ENCODE measurements at places on chromosomes 7 and 10. TPM values are rescaled to one million over a fixed set of nuclear protein-coding genes. Genes with fewer than 3 reads are reported as not detected.

The CWF19L1 gene
- total RNA-seq: 34.0 TPM

The CNTNAP2 gene
- total RNA-seq: not detected

The VPS41 gene
- 80.5 TPM for total RNA-seq

The SFTPD gene
- total RNA-seq: not detected

- no peaks in the 10 kb centered on the region for H3K36me3 ChIP-seq
- peaks cover 9% of the 10 kb centered on the region for H3K27me3 ChIP-seq
- peak overlapping the region; percentile 71 for H3K4me3 ChIP-seq
- H3K4me1 ChIP-seq: peaks cover 10% of the 10 kb centered on the region
- ATAC-seq: no peak
- H3K27ac ChIP-seq: no peak overlapping the region
Measured at GRCh38 chr10:84541289-84541637, 212.9 kb downstream of the CCSER2 start.

DNA sequence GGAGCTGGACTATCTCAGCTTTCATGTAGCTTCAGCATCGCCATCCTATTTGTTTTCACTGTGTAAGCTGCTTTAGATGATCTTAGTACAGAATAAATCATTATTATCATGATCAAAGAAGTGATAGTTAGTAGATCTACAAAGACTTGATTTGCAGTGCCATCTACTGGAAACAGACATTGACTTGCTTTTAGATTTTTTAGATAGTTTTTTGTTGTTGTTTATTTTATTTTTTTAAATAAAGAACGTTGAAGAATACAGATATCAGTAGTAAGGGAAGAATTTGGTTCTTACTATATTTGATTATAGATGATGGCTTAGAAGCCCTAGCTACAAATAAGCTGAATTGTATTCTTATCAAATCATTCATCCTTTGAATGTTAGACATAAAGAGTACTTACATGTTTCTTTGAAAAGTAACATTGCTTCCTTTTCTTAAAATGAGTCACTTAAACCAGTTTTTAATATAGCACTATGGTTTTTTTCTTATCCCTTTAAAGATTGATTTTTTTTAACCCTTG lies 6.3 kb upstream of the SFMBT2 start:
- H3K4me3 ChIP-seq: peak overlapping the region; percentile 68
- peaks cover 3% of the 10 kb centered on the region for H3K27me3 ChIP-seq
- peak overlapping the region; percentile 79 for H3K27ac ChIP-seq

DNA sequence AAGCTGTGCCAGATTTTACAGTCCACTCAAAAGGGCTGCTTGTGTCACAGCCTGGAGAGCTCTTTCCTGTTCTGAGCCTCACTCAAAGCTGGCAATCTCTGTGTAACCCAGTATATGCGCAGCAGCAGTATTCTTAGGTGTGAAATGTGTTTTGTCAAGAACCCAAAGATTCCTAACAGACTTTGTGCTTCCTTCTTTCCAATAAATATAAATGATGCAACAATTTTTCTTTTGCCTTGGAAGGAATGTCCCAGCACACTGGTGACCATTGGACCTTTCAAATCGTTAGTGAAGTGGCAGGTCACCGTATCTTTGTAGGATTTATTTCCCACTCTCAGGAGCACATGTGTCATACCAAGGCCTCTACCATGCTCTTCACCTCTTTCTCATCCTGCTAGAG lies 5.6 kb upstream of the ZC3HAV1 start:
- H3K36me3 ChIP-seq: peaks cover 11% of the 10 kb centered on the region
- H3K27ac ChIP-seq: no peak overlapping the region
- H3K4me1 ChIP-seq: peaks cover 48% of the 10 kb centered on the region
- no peak for ATAC-seq
- H3K27me3 ChIP-seq: no peaks in the 10 kb centered on the region

GRCh38 chr7:52017802-52018679 lies 701.4 kb upstream of the COBL start:
- H3K27ac ChIP-seq: no peak overlapping the region
- no peaks in the 10 kb centered on the region for H3K36me3 ChIP-seq
- ATAC-seq: no peak
- H3K4me1 ChIP-seq: no peaks in the 10 kb centered on the region

DNA sequence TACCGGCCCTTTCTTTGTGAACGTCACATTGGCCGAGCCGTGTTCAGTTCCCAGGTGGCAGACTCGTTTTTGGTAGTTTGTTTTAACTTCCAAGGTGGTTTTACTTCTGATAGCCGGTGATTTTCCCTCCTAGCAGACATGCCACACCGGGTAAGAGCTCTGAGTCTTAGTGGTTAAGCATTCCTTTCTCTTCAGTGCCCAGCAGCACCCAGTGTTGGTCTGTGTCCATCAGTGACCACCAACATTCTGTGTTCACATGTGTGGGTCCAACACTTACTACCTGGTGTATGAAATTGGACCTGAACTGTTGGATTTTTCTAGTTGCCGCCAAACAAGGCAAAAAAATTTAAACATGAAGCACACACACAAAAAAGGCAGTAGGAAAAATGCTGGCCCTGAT lies 9.9 kb upstream of the CSGALNACT2 start:
- H3K27ac ChIP-seq: no peak overlapping the region
- ATAC-seq: no peak
- no peaks in the 10 kb centered on the region for H3K36me3 ChIP-seq
- H3K4me1 ChIP-seq: peaks cover 13% of the 10 kb centered on the region

DNA sequence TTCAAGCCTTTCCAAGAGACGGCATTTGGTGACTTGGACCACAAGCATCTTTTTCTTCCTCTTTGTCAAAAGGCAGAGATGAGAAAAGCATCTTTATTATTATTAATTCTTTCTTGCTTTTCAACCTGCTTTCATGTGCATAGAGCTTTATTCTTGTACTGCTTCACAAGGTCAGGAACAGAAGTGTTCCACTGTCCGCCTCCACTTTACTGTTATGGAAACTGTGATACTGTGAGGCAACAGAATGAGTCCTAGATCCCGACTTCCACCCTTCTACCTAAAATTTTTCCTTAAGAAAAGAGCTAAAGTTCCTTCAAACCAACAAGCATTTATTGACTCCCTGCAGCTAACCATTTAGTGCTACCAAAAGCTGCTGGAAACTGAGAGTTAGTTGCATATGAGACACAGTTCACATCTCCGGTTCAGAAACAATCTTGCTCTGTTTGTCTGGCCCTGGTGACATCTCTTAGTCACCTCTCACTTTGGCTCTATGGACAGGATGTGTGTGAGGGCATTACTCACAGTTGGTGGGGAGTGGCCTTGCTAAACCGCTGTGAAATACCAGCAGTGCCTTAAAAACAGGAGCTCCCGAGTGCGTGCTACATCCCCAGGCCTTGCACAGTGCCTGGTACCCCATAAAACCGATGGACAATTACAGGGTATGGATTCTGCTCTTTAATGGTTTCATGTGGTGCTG lies 77.1 kb upstream of the TRIL start:
- H3K27me3 ChIP-seq: no peaks in the 10 kb centered on the region
- no peak overlapping the region for H3K4me3 ChIP-seq
- no peaks in the 10 kb centered on the region for H3K4me1 ChIP-seq
- ATAC-seq: peak; percentile 78

- no peaks in the 10 kb centered on the region for H3K4me1 ChIP-seq
- ATAC-seq: no peak
- no peak overlapping the region for H3K27ac ChIP-seq
- no peaks in the 10 kb centered on the region for H3K36me3 ChIP-seq
- H3K27me3 ChIP-seq: no peaks in the 10 kb centered on the region
- no peak overlapping the region for H3K4me3 ChIP-seq
Measured at GRCh38 chr10:28938745-28939144, 261.4 kb downstream of the BAMBI start.

GRCh38 chr10:114015708-114016107 lies 28.0 kb upstream of the ADRB1 start:
- H3K27me3 ChIP-seq: peaks cover 8% of the 10 kb centered on the region
- H3K4me3 ChIP-seq: no peak overlapping the region
- no peak for ATAC-seq
- no peaks in the 10 kb centered on the region for H3K4me1 ChIP-seq
- H3K36me3 ChIP-seq: no peaks in the 10 kb centered on the region

DNA sequence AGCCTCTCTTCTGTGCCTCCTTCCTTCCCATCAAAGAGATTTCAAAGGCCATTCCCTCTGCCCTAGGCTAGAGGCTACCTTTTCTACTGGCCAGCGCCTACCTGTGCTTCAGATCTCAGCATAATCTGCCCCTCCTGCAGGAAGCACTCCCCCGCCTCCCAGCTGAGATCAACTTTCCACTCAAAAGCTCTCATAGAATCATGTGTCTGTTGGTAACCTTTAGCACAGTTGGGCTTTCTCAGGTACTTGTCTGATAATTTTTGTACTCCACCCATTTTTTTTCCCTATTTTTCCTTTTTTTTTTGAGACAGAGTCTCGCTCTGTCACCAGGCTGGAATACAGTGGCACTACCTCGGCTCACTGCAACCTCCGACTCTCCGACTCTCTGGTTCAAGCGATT lies 231.0 kb upstream of the PRSS58 start:
- peaks cover 8% of the 10 kb centered on the region for H3K4me1 ChIP-seq
- H3K36me3 ChIP-seq: no peaks in the 10 kb centered on the region
- H3K4me3 ChIP-seq: no peak overlapping the region
- no peaks in the 10 kb centered on the region for H3K27me3 ChIP-seq
- H3K27ac ChIP-seq: peak overlapping the region; percentile 5

GRCh38 chr10:114329634-114330365 lies 74.5 kb downstream of the AFAP1L2 start:
- H3K4me3 ChIP-seq: no peak overlapping the region
- no peaks in the 10 kb centered on the region for H3K27me3 ChIP-seq
- ATAC-seq: no peak
- no peak overlapping the region for H3K27ac ChIP-seq
- H3K4me1 ChIP-seq: no peaks in the 10 kb centered on the region

DNA sequence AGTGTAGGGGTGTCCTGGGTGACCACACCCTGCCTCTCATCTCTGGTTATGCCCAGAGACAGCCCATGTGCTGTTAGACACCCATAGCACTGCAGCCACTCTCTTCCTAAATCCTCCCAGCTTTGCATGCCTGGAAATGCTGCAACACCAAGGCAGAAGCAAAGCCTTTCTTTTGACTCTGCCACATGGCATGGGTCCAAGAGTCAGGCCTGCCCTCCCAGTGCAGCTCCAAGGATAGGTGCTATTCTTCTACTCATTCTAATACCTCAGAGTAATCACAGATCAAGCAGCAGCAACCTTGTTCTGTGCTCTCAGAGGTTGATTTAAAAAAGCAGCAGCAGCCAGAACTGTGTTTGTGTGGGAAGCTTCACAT lies 23.4 kb downstream of the FRMPD2 start:
- H3K27me3 ChIP-seq: peaks cover 8% of the 10 kb centered on the region
- H3K4me3 ChIP-seq: no peak overlapping the region
- no peaks in the 10 kb centered on the region for H3K4me1 ChIP-seq
- H3K36me3 ChIP-seq: no peaks in the 10 kb centered on the region

GRCh38 chr7:12839508-12840153 lies 152.2 kb downstream of the ARL4A start:
- H3K4me3 ChIP-seq: no peak overlapping the region
- H3K27me3 ChIP-seq: peaks cover 4% of the 10 kb centered on the region
- no peak overlapping the region for H3K27ac ChIP-seq
- ATAC-seq: no peak
- no peaks in the 10 kb centered on the region for H3K4me1 ChIP-seq
- no peaks in the 10 kb centered on the region for H3K36me3 ChIP-seq

- H3K27ac ChIP-seq: peak overlapping the region; percentile 78
- no peaks in the 10 kb centered on the region for H3K27me3 ChIP-seq
- ATAC-seq: no peak
- H3K4me1 ChIP-seq: peaks cover 49% of the 10 kb centered on the region
Measured at GRCh38 chr7:6256109-6256483, 16.3 kb downstream of the CYTH3 start.

- no peak overlapping the region for H3K27ac ChIP-seq
- peaks cover 15% of the 10 kb centered on the region for H3K27me3 ChIP-seq
- no peaks in the 10 kb centered on the region for H3K36me3 ChIP-seq
- no peak for ATAC-seq
Measured at GRCh38 chr10:7696545-7696944, 6.6 kb upstream of the ITIH2 start.

DNA sequence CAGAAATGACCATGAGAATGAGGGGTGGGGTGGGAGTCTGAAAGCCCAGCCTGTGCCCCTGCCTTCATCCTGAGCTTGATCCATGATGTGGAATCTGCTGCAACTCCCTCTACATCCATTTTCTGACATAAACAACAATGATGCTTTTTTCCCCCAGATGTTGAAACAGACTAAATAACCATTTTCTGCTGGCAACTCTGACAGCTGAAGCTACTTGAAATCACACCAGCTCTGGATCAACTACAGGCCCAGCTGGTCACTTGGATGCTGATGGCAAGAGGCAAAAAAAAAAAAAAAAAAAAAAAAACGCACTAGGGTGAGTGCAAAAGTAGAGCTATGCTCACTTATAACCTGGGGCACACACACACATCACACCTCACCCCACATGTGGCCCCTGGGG lies 74.2 kb downstream of the FAM107B start:
- H3K36me3 ChIP-seq: no peaks in the 10 kb centered on the region
- no peaks in the 10 kb centered on the region for H3K27me3 ChIP-seq
- no peak for ATAC-seq
- no peaks in the 10 kb centered on the region for H3K4me1 ChIP-seq
- no peak overlapping the region for H3K27ac ChIP-seq

DNA sequence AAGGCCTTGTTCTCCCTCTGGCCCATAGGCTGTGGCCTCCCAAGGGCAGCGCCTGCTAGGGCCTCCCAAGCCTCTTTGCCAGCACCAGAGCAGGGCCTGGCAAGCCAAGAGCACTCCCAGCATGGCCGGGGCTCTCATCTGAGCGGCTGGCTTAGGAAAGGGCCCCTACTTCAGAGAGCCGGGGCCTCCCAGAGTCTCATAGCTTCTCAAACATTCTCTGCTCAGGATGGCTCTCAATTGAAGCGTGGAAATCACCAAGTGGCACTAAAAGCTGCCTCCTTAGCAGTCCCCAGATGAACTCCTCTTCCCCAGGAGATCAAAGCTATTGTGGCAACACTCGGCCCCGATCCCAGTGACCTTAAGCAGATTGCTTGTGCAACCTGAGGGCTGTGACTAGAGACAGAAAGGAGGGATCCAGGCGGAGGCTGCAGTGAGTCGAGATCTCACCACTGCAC lies 69.4 kb downstream of the FAM53B start:
- peak overlapping the region; percentile 13 for H3K4me3 ChIP-seq
- H3K36me3 ChIP-seq: peaks cover 46% of the 10 kb centered on the region
- H3K27me3 ChIP-seq: no peaks in the 10 kb centered on the region
- H3K4me1 ChIP-seq: peaks cover 62% of the 10 kb centered on the region
- peak overlapping the region; percentile 11 for H3K27ac ChIP-seq

DNA sequence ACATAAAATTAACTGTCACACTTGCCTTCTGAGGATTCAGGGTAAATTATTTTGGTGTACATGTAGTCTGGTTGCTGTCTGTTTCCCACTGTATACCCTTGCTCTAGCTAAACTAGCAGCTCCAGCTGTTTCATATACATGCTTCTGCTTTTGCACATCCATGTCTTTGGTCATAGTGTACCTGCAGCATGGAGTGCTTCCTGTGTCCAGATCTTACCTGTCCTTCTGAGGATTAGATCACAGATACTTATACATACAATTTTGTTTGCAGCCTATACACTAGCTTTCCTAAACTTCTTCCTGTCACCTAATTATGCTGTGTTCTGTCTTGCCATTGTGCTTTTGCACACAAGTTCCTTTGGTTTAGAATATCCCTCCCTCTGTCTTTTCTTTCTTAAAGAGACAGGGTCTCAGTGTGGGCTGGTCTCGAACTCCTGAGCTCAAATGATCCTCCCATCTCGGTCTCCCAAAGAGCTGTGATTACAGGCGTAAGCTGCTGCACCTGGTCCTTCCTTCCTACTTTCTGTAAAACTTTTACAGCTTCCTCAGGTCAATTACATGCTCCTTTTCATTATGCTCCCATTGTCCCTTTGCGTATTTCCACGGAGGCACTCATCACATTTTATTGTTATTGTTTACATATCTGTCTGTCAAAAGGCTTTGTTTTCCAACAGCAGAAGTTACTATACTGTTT lies 33.8 kb downstream of the TPST1 start:
- no peak overlapping the region for H3K27ac ChIP-seq
- no peaks in the 10 kb centered on the region for H3K4me1 ChIP-seq
- no peaks in the 10 kb centered on the region for H3K36me3 ChIP-seq
- ATAC-seq: no peak
